ENCODE measurements at places on chromosomes 16 and 17.

DNA sequence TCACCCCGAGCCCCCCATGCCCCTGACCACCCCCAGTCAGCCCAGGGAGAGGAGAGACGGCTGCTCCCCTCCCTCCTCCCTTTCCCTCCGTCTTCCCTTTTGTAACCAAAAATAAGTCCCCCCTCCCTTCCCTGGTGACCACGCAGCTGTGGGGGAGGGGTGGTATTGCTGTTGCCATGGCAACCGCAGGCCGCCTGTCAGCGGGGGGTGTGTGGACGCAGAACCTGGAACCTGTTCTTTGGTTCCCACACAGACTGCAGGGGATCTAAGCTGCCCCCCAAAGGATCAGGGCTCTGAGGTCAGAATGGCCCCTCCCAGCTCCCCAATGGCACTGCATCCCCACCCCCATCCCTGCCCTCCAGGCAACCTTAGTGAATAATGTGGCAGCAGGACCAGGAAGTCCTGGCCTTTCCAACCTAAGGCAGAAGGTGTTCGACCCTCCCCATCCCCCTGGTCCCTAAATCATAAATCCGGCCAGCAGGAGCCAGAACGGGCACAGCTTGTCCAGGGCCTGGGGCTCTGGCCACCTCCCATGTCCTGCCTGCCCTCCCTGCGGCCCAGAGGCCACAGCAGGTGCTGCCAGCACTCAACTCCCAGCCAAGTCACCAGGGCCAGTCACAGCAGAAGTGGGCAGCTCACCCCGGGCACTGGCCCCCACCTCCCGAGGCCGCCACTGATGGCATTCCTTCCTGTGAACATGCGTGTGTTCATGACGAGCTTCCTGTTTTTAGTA is 12.0 kb downstream of the CA4 start:
- peak; percentile 72 for DNase-seq

GRCh38 chr17:60388742-60389141 is 3.2 kb downstream of the USP32 start:
- DNase-seq = peak; percentile 47

DNA sequence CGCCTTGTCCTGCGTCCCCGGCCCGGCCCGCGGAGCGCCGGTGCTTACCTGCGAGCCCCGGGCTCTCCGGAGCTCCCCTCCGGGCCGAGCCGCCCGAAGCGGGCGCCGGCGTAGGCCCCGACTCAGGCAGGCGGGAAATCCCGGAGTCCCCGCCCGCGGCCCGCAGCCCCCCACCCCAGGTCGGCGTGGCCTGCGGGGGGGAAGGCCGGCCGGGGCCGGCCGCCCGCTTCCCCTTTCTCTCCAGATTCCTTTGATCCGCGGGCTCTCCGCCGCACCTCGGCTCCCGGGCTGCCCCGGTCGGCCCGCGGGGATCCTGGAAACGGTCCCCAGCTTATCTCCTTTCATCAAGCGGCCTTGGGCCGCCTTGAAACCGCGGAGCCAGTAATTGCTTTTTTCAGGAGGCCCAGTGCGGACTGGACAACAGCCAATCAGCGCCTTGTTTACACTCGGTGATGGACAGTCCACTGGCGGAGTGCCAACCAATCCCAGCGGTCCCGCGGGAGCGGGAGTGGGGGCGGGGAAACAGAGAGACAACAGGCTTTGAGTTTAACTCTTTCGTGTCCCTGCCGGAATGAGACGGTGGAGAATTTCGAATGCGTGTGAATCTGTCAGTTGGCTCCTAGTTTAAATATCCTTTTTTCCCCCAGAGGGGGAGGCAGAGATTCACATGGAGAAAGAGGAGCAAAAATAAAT is 1.4 kb upstream of the BAHCC1 start:
- DNase-seq = peak; percentile 100

DNA sequence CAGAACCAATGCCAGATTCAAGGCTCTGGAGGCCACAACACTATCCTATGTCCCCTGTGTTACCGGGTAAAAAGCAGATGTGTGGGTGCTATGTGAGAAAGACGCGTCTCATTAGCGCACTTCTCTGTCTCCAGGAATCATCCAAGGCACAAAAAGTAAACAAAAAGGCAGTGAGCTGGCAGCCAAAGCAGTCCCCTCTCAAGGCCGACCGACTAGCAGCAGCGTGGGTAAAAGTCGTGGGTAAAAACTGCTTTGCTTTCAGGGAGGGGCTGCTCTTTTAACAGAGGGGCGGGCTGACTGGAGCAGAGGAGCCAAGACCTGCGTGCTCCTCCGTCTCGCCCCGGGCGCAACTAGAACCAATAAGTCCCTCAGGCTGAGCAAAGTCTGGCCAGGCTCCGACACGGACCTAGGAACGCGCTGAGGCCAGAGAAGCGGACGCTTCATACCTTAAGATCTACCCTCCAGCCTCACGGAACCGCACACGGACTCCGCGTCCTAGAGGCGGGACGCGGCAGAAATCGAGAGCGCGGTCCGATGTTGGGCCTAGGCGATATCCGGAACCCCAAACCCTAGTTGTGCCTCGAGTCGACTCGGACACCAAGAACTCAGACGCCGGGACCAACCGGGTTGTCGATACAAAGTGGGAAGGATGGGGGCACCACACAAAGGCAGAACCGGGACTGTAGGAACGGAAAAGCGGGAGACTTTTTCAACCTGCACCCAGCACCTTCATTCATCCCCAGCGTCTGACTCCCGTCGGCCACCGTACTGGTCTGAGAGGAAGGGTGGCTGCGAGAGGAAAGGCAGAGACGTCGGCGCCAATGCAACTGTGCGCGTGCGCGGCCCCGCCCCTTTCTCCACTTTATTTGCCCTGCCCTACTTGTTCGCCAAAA is at the start of gene INTS2:
Gene INTS2, minus strand, starts transcription at position 775 of the 893 bp plus-strand sequence. CDS start 1,338 bp downstream, outside the sequence.
- peak; percentile 97 for DNase-seq

DNA sequence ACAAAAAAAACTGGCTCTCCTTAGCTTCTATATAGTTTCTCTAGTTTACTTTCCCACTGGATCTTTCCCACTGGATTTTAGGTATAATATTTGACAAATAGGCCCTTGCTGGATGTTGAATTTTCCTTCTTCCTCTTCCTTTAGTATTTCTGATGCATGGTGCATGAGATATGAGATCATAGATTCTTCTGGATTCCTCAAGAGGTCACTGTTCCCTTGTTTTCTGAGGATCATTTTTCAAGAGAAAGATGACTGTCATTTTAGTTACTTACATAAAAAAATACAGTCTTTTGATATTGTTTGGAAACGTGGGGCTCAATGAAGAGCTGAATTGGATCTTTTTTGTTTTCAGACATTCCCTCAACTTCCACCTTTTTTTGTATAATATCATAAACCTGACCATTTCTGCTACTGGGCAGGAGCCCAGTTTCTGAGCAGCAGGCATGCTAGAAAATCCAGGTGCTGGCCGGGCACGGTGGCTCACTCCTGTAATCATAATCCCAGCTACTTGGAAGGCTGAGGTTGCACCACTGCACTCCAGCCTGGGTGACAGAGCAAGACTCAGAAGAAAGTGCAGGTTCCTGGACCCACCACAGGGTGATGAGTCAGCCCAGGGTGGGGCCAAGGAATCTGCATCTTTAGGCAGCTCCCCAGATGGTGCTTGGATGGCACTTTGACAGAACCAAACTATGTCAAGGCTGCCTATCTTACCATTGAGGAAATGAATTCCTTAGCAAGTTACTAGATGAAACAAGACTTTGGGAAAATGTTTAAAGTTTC is 70.3 kb downstream of the SDR42E1 start:
- DNase-seq = peak; percentile 63

- peak; percentile 93 for DNase-seq
Observed at GRCh38 chr16:82629441-82630027, 2.8 kb downstream of the CDH13 start.

DNA sequence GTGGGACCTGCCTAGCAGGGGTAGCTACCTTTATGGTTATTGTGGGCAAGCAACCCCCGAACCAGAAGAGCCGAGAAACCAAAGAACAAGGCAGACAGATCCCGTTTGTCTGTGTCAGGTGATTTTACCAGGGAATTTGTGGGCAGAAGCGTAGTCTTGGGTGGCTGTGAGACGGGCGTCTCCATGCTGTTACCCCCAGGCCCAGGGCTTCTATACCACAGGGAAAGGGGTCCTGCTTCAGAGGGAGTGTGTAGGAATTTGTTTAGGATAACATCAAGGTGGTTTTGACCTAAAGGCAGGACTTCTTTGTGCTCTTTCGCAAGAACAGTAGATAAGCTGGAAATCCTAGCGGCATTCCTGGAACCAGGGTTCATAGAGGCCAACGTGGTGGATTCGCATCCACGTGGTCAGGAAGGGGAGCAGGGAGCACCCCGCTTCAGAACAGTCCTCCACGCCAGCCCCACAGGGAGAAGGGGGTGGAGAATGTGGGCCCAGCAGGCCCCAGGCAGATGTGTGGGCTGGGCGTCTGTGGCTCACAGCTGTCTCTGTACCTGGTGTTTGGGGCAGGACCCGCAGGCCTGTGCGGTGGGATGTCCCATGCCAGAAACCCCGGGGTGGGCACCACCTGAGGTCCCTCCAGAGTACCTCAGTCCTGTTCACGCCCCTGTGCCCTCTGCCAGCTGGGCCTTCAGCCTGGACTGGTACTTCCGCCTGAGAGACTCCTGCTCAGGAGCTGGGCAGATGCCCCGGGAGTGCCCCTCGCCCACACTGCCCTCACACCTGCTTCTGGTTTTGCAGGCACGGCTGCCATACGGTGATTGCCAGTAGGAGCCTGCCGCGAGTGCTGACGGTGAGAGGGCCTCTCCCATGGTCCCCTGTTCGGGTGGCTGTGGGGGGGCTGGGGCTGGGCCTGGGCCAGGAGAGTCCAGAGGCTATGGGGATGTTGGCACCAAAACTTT is 4.1 kb downstream of the DECR2 start:
- no peak for DNase-seq

- DNase-seq = no peak
Observed at GRCh38 chr16:50285406-50286003, 19.2 kb downstream of the ADCY7 start.

- DNase-seq = no peak
Observed at GRCh38 chr17:55390364-55390977, 31.2 kb downstream of the MMD start.

DNA sequence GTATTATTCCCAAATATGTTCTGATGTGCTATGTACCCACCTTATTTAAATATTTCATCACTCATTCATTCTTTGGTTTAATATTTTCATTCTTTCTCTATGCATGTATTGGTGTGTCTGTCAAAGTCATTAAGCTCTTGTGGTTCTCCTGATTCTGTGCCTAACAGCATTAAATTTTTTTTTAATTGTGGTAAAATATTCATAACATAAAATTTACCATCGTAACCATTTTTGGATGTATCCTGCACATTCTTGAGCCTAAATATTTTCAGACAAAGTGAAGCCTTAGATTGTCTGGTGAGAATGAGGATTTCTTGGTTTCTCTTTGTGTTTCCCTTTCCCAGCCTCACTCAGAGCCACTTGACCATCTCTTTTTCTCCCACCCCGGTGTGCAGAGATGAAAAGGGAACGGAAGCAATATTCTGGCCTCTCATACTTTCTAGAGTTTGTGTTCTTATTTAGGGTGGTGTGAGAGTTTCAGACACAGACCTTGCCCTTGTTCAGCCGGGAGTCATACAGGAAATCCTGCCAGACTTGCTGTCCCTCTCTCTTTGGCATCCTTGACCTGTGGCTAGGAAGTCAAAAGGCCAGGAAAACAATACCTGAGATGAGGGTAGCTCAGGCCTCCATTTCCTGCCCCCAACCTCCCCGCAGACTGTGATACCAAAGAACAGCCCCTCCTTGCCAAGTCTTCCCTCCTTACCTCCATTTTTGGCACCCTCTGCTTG is 4.9 kb downstream of the CCL5 start:
- no peak for DNase-seq

DNA sequence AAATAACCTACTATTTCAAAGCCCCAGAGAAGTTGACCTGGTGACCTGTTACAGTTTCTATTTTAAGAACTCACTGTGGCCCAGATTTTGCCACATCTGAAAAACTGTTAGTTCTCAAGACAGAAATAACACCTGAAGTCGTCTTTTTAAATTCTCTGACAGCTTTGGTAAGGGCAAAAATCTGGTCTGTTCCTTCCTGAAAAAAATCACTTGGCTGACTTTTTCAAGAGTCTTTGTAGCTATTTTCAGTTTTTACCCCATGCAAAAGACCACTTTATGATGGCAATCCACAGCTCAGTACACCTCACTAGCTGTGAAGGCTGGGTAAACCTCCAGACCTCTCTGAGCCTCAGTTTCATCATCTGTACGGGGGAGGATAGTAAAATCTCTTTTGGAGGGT is 60.7 kb upstream of the SREBF1 start:
- DNase-seq = no peak

GRCh38 chr17:65730711-65731169 is 169.3 kb upstream of the AXIN2 start:
- DNase-seq = no peak

GRCh38 chr16:73527187-73527586 is 479.3 kb upstream of the ZFHX3 start:
- no peak for DNase-seq

DNA sequence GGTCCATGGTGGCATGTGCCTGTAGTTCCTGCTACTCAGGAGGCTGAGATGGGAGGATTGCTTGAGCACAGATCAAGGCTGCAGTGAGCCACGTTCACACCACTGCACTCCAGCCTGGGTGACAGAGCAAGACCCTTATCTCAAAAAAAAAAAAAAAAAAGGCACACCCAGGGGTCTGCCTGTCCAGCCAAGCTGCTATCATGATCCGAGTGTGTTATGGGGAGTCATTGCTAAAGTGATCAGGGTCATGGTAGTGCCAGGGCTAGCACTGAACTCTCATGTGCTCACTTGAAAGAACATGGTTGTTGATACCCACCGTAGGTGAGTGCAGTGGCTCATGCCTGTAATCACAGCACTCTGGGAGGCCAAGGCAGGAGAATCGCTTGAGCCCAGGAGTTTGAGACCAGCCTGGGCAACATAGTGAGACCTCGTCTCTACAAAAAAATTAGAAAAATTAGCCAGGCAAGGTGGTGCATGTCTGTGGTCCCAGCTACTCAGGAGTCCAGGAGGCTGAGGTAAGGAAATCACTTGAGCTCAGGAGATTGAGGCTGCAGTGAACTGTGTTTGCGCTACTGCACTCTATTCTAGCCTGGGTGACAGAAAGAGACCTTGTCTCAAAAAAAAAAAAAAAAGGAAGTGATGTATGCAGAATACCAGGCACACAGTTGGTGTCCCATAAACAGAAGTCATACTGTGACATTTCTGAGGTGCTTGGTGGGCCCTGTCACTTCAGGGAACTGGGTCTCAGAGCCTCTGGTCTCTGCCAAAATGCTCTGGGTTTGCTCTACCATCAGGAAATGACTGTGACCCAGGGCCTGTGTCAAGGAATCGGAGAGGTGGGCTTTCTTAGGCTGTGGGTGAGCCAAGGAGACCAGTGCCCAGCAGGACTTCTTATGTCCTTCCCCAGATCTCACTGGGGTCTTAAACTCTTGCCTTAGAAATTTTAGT is 2.2 kb downstream of the PRM1 start:
- DNase-seq = no peak
